GF-D8 (cell line): ENCODE measurements at places on chromosomes 6 and 20.
A peak's percentile ranks its signal among the peaks of the same experiment; 100 is the strongest.

GRCh38 chr6:73898599-73898998 lies 202.6 kb downstream of the CD109 start:
- DNase-seq: no peak

GRCh38 chr6:24643920-24644319 lies 2.1 kb downstream of the KIAA0319 start:
- no peak for DNase-seq

- no peak for DNase-seq
These were observed 411.8 kb downstream of the SYNE1 start for GRCh38 chr6:152225241-152225934.

- no peak for DNase-seq
These were observed 2.8 kb downstream of the VSX1 start for GRCh38 chr20:25079171-25079570.

DNA sequence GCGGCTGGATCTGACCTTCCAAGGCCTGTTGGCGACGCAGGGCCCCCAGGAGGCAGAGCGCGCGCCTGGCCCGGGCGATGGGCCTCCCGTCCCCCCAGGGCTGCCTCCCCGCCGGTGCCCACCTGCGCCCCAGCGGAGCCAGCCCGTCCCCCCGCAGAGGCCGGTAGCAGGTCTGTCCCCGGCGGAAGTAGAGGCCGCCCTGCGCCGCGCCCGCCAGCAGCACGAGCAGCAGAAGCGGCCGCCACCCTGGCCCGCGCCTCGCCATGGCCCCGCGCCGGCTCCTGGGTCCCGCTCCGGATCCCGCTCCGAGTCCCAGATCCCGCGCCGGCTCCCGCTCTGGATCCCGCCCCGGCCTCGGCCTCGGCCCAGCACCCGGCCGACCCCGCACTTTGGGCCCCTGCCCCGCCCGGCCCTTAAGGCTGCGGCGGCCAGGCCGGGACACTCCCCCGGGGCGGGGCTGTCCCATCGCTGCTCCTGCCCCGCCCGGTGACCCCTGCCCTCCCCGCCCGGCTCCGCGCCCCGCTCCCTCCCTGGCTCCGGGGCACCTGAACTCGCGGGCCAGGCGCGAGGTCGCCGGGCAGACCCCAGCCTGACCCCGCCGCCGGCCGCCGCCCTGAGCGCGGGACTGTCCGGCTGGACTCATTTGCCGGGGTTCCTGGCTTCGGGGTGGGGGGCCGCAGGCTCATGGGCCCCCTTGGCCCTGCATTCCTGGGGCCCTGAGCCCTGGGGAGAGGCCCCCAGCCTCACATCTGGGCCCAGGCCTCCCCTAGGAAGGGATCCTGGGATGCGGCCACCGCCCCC lies at the start of gene CTSZ:
Gene CTSZ, minus strand, starts transcription at position 391 of the 801 bp plus-strand sequence. Its CDS starts 126 bp downstream, at position 265.
- DNase-seq: no peak

- DNase-seq: no peak
These were observed 102.7 kb upstream of the AHI1 start for GRCh38 chr6:135600086-135600702.

DNA sequence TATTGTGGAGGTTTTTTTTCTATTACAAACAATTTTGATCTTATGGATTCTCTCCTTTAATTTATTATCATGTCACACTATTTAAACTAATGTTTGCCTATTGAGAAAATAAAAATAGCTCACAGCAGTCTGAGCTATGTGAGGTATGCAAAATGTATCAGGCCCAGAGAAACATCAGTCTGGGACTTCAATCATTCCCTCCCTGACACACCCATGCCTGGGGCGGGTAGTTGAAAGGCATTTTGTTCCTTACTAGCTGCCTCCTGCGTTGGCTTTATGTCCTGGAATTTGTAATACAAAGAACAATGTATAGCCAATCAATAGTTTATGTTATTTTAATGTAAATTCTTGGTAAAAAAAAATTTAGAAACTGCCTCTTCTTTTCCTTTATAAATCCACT lies 403.3 kb downstream of the EPM2A start:
- no peak for DNase-seq

- DNase-seq: peak; percentile 5
These were observed 4.4 kb upstream of the IBTK start for GRCh38 chr6:82251942-82252341.

GRCh38 chr6:19424853-19425252 lies 412.3 kb upstream of the ID4 start:
- DNase-seq: no peak

DNA sequence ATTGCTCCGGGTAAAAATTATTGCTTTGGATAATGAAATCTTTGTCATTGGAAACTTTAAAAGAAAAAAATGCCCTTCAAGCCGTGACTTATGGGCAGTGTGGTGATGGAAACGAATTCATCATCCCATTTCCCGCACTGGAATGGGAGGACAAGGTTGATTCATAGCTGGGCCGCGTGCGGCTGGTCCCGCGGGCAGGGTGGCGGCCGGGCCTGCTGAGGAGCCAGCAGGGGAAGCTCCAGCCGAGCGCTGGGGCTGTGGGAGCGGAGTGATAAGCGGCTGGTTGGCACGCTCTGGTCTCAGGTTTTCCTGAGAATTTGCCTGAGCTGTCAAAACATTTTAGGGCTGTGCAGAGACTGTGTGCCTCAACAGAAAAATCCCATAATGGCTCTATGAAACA lies 351.7 kb downstream of the CDC5L start:
- no peak for DNase-seq

GRCh38 chr6:122671251-122671650 lies 61.0 kb downstream of the PKIB start:
- no peak for DNase-seq

- DNase-seq: no peak
These were observed 320.4 kb downstream of the LAMA2 start for GRCh38 chr6:129203190-129203900.

GRCh38 chr20:11350126-11351005 lies 567.3 kb upstream of the BTBD3 start:
- no peak for DNase-seq

DNA sequence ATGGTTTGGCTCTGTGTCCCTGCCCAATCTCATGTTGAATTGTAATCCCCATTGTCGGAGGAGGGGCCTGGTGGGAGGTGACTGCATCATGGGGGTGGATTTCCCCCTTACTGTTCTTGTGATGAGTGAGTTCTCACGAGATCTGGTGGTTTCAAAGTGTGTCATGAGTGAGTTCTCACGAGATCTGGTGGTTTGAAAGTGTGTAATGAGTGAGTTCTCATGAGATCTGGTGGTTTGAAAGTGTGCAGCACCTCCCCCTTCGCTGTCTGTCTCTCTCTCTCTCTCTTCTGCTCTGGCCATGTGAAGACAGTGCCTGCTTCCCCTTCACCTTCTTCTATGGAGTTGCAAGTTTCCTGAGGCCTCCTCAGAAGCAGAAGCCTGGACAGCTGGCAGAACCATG lies 87.6 kb downstream of the MYLK4 start:
- no peak for DNase-seq

DNA sequence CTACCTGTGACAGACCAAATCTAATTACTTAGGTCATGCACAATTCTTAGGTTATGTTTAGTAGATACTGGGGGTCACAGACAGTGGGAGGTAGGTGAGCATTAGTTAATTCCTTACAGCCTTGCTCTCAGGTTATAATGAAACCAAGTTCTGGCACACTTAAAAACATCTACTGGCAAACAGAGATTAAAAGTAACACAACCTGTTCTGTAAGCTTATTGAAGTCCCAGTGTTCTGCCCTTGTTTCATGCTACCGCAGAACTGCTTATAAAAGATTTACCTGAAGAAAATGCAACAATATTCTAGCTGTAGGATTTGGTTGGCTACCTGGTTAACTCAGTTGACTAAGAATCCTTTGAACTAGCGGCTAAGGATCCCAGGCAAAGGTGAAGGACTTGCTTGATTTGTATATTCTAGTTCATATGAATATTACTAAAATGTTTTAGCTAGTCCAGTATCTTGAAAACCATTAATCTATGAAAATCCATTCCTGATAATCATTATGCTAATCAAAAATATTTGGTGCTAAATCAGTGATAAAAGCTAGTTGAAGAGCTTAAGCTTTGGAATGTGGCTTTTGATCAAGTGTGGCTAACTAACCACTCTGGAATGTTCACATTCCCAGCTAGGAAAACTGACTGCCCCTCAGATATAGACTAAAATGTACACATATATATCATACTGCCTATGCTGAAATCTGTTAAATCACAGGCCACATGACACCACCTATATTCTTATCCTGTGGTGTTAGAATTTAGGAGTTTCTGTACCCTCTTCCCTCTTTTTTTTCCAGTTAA lies 7.2 kb downstream of the PEX3 start:
- no peak for DNase-seq

DNA sequence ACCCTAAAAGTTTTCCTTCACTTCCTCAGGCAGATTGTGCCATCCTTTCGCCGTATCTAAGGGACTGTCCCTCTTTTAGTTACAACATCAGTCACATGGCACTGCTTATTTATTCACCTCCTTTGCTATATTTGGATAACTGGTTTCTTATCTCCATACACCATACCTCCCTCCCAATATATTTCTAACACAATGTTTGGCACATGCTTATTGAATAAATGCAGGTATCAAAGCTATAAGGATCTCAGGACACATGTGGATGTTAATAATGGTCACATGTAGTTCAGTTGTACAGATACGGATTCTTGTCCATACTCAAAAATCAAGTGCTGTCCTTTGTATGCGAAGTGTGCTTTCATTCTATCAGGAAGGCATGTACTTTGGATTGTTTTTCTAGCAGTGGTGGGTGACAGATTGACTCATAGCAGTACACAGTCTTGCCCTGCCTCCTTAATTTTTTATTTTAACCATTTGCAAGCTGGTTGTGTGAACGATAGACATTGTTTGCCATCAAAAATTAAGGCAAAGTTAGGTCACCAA lies 407.1 kb upstream of the RUNX2 start:
- no peak for DNase-seq

DNA sequence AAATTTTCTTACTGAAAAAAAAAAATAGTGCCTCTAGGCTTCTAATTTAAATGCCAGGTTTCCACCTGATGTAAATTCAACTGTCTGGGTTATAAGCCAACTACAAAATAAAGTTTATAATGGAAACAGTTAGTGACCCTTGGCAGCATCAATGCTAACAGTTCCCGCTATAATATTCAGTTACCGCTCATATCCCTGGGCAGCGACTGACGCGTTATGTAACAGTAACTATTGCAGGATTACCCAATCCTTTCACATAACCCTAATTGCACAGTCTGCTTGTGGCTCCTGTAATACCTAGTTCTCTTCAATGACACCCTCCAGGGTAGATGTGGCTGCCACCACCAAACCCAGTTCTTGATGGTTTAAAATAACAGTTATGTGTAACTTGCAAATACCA lies 208.6 kb downstream of the MOXD1 start:
- DNase-seq: no peak

GRCh38 chr6:21478883-21479539 lies 114.5 kb upstream of the SOX4 start:
- DNase-seq: no peak

DNA sequence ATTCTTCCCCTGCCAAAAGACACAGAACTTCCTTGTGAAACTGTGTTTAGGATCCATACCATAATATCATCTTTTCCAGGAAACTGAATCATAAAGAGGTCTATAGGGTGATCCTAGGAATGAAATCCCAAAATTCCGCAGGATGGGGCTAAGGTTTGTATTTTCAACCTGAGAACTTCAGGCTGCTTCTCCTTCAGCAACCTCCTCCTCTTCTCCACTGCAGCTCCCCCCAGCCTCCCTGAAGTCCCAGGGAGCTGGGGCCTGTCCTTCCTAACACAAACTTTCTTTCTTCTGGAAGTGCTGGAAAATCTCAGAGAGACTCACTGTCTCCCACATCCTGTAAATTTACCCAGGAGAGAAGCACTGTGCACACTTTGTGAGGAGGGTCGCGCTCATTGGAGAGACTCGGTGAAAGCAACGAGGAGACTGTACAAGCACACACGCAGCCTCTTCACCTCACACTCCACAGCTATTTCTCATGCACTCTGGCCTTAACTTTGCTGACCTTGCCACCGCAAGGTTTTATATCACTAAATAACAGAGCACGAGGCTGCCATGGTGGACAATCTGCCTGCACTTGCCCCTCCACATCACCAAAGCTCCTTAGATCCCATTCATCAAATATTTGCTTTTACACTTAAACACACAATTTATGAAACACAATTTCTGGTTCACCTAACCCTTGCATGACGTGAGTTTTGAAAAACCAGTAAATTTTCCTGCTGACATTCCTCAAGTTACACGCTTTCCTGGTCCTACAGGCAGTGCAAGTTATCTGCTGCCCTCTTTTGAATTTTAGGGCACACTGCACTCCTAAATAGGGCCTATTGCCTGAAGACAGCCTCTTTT lies 14.3 kb downstream of the ID4 start:
- no peak for DNase-seq

GRCh38 chr20:18533491-18533890 lies 25.8 kb downstream of the SEC23B start:
- DNase-seq: no peak

DNA sequence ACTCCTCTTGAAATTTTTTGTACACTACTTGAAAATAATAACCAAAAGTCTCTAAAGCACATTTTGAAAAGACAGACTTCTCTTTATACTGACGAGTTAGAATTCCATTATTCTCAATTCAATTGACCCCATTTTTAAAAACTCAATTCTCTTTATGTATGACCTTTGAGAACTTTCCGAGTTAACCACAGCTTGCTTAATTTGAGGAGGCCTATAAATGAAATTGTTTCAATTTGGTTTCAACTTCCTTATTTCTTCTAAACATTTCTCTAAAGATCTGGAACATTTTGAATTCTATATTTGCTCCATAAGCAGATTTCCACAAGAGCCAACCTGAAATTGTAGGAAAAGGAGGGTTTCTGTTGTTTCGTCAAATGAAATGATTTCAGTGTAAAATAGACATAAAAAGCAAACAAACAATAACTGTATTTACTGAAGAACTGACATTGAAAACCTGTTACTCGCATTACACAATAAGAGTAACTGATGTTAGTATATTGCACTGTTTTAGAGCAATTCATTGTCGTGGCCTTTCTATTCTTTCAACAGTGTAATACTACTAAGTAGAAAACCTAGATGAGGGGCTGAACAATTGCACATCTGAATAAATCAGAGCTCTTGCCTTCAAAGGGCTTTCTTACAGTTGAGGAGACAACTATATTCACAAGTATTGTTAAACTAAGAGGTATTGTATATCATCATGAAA lies 223.6 kb downstream of the HIVEP2 start:
- no peak for DNase-seq

DNA sequence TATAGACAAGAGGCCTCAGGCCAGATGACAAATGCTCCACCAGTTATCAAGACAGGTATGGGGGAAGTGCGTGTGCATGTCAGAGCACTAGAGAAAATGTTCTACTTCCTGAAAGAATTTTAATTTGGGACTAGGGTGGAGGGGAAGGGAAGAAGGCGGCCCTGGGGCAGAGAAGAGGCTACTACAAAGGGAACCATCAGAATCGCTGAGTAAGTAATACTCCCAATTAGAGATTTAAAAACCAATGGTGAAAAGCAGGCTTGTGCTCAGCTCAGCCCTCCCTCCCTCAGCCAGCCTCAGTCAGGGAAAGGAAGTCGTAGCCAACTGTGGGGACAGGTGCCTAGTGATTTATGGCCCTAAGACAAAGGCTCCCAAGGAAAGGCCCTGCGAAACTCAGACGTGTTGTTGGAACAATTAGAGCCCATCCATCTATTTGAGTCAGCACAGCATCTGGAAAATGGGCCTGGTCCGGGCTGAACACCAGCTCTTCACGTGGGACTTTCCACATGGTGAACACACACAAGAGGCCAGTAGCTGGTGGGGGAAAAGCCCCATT lies 15.0 kb upstream of the MAFB start:
- DNase-seq: no peak
